ENCODE measurements at places on chromosomes 5 and 9. TPM values are rescaled to one million over a fixed set of nuclear protein-coding genes. Genes with fewer than 3 reads are reported as not detected.
A peak's percentile ranks its signal among the peaks of the same experiment; 100 is the strongest.

DNA sequence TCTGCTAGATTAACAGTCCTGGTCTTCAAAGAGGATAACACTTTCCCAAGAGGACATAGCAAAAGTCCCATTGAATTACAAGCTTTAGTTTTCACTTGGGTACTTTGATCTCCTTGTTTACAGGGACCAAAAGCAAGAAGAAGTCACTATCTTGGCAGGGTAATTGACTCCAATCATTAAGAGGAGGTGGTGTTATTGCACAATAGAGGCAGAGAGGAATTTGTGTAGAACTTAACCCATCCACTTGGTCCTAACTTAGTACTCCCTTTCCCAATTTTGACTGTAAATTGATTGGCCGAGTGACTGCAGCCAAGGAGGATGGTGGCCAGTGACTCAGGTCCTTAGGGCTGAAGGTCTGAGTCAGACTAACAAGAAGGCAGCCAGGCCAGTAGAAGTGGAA is 9.3 kb upstream of the TRPC7 start:
- DNase-seq = no peak

DNA sequence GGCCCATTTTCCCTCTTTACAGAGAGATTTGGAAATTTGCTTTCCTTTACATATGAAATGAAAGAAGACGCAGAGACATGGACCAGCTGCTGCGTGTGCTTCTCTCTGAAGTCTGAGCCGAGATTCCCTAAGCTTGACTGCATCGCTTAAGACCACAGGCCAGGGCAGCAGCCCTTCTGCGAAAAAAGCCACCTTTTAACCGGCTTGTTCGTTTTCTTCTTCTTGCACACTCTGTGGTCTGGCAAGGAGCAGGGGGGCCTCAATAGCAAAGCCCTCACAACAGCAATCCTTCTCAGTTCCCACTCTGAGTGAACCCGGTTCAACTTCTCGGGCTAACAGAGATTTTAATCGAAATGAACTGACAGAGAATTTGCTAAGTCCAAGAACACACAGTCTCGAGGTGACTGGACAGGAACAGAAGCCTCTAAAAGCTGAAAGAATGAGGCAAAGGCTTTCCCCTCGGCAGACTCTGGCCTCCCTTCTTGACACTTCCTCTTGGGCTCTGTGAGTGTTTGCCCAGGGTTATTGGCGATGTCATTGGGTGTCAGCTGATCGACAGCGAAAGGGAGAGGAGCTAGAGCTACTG is 512.9 kb upstream of the KLF4 start:
- no peak for DNase-seq

DNA sequence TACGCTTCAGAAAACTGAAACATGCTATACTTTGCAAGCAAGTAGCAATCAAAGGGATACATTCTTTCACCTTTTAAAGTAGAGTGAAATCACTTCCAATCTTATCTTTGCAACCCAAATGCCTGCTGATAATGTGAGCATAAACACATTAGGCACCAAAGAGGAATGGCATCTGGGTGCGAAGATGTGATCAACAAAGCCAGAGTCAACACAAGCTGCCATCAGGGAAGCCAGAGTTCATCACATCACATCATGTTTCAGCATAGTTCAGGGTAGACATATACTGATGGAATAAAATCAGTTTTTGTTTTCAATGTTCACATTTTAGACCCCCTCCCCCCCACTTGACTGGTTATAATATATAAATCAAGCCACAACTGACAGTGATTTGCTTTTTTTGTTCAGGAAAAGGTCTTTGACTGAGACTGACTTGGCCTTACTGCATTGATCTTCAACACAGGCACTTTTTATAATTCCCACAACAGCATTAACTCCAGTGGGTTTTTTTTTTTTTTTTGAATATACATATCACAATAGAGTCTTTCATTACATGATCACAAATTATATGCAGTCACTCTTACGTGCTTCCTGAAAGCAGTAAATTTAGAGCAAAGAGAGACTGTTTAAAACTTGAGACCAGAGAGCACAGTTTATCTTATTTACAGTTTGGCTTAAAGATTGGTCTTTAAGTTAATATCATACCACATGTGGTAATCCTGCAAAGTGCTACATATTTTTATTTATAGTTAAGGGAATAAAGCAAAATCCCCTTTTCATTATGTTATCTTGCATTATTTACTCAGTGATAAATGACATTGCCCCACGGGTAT is 20.3 kb downstream of the AOPEP start:
- DNase-seq = no peak

- peak; percentile 59 for DNase-seq
These were observed 2.0 kb downstream of the SEMA6A start for GRCh38 chr5:116572350-116573278.

DNA sequence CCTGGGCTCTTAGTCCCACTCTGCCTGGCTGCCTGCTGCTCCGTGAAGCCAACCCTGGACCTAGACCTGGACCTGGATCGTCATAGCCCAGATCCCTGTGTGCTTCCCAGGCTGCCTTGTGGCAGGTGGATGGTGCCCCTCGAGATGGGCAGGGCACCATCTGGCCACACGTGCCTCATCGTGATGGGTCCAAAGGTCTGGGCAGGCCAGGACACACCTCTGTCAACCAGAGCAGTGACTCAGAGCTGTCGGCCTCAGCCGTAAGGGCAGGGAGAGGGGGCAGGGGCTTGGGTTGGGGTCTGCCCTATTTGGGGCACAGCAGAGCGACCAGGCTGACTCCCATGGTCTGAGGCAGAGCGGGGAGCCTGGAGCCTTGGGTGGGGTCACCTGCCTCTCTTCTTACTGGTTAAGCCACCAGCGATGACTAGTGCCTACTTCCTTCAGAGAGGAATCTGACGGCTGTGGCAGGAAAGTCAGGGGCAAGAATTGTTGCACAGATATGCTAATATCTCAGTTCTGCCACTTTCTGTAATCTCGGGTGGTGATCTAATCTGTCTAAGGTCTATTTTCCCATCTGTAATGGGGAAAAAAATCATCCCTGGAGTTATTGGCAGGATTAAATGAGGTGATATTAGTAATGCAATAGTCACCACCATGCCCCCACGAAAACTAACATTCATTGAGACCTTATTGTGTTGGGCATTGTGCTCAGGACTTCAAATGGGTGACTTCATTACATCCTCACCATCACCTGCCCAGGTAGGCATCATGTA is 3.2 kb upstream of the CDHR2 start:
- DNase-seq = no peak

DNA sequence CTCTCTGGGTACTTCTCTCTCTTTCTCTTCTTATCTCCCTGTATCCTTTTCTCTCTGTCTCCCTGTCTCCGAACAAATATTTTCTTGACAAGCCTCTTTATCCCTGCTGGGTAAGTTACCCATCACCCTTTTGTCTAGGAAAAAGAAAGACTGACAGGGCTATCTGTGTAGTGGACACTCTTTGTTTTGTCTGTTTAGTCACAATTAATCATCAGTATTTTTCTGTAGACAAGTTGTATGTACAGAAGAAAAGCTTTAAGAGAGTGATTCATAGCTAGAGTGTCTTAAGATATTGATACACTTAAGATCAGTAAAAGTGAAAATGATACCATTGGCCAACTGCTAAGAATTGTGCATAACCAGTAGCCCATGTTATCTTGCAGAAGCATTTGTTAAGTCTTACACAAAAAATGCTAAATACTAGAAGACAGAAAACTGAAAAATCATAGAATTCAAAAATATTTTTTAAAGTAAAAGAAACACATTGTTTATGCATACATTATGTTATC is 1043.8 kb upstream of the EDIL3 start:
- no peak for DNase-seq

The ORM2 gene
- total RNA-seq = not detected

The TAS2R1 gene
- total RNA-seq = not detected

DNA sequence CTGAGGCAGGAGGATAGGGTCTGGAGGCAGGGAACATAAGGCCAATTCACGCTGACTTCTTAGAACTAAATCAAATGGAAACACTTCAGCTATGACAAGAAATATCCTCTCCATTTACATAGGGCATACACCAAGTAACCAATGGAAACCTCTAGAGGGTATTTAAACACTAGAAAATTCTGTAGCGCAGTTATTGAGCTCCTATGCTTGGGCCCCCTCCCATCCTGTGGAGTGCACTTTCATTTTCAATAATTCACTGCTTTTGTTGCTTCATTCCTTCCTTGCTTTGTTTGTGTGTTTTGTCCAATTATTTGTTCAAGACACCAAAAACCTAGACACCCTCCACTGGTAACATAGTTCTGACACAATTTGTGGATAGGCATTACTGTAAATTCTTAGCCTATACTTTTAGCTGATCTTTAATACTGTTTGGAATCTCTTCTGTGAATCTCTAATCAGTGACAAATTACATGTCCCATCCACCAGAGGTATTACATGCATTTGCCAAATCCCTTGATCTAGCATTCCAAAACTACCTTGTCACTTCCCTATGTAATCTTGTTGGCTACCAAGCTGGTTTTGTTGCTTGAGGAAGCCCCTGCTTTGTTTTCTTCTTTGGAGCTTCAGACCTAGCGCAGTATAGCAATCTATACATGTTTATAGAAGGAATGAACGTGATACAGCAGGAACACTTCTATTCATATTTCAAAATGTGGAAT is 61.6 kb downstream of the ST8SIA4 start:
- DNase-seq = no peak

The LVRN gene
- 0.14 TPM for total RNA-seq

The PCDHA2 gene
- 0.07 TPM for total RNA-seq

DNA sequence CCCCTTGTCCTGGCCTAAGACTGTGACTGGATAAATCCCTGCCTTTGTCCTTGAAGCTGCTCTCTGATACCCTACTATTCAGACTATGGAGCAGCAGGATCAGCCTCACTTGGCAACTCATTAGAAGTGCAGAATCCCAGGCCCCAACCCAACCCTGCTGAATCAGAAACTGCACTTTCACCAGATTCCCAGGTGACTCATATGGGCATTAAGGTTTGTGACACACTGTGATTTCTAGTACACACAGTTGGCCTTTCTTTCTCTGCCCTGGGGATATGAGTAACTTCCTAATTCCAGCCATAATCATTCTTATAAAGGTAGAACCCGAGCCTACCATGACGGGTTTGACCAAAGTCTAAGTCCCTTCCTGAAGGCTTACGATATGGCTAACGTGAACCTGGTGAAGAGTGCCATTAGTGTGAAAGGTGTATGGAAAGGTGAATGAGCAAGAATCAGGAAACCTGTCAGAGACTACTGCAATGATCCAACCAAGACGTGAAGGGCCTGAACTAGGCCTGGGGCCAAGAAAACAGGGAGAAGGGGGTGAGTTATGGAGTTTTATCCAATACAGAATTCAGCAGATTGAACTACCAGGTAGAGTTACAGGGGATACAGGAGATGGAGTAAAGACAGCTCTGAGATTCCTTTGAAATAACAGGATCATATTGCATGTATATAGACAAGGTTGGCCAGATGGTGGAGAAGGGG is 533.0 kb downstream of the BNC2 start:
- no peak for DNase-seq

DNA sequence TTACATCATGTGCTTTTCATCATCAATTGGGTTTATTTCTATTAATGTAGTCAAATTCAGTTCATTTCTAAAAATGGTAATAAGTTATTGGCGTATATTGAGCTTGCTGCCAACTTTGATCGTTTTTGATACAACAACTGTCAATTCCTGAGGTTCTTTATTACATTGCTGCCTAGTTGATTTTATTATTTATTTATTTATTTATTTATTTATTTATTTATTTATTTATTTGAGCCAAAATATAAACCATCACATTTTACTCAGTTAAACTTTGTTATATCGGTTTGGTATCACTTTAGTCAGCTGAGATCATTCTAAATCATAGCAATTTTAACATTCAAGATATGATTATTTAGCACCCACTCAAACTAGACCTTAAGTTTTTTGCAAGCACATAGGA is 100.0 kb downstream of the FBXO38 start:
- DNase-seq = no peak

The SLC38A9 gene
- 13.5 TPM for total RNA-seq

DNA sequence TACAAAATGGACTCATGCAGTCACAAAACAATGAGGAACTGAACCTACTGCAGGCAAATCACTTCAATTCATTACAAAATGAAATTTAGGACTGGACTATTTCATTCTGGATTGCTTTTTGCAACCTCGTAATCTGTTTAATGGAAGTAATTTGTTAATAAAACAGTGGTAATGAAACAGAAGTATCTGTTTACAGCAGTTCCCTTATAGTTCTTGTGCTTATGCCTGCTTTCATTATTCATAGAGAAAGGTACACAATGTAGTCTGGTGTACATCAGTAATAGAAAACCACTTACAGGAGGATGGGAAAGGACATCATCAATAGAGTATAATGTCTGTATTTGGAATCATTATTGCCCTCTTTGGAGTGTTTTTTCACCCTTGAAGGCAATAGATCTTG is 389.2 kb upstream of the NUDT12 start:
- DNase-seq = no peak

- no peak for DNase-seq
These were observed 444.0 kb upstream of the ZNF608 start for GRCh38 chr5:125190232-125191087.

DNA sequence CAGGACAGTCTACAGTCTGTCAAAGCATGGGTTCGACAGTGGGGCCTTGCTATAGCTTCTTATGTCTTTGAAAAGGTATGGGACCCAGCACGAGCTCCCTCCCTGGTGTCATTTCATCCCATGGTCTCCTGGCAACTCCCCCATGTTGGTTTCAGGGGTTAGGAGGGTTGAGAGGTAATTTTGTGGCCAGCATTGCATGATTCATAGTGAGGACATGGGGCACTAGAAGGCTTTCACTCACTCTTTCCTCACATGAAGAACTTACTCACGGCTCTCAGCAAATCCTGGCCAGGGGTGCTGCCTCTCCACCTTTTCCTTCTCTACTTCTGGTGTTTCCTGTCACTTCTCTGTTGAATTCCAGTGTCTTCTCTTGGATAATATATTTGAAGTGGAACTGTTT is 134.7 kb upstream of the TNPO1 start:
- no peak for DNase-seq

DNA sequence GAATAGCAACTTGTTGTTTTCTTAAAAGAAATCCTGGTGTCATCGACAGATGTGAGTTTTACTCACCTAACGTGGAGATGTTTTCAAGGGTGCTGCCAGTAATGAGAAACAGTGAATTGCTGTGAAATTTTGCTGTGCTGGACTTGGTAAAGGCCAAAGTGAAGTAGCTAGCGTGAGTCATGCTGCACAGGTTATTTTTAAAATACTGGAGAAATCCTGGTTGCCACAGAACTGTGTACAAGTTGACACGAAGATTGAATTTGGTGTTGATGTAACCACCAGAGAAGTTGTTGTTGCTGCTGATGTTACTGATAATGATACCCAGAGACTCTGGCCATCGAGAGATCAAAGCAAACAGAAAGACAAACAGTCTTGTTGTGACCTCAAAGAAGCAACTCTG is 187.9 kb upstream of the NFIL3 start:
- DNase-seq = no peak

The PCDHGA9 gene
- 6.6 TPM for total RNA-seq

The PCDHGA7 gene
- 5.5 TPM for total RNA-seq

The MPDZ gene
- total RNA-seq = 64.8 TPM

- no peak for DNase-seq
These were observed 107.4 kb upstream of the LHFPL2 start for GRCh38 chr5:78755822-78756429.

DNA sequence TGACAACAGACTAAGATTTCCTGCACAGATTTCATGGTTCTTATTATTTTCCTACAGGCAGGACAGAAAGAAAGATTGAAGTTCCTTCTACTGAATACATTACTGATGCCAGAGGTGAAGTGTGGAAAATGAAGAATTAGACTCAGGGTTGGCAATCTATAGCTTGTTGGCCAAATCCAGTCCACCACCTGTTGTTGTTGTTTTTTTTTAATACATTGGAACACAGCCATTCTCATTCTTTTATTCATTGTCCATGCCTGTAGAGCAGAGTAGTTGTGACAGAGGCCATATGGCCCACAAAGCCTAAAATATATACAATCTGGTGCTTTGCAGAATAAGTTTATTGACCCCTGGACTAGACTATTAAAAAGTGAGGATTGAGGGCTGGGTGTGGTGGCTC is 5.8 kb upstream of the PLPPR1 start:
- no peak for DNase-seq

The TCF7 gene
- total RNA-seq = 2.7 TPM
